ENCODE measurements at places on chromosomes 11 and 22.

GRCh38 chr11:27116684-27117083 is 76.1 kb downstream of the BBOX1 start:
- DNase-seq = no peak

DNA sequence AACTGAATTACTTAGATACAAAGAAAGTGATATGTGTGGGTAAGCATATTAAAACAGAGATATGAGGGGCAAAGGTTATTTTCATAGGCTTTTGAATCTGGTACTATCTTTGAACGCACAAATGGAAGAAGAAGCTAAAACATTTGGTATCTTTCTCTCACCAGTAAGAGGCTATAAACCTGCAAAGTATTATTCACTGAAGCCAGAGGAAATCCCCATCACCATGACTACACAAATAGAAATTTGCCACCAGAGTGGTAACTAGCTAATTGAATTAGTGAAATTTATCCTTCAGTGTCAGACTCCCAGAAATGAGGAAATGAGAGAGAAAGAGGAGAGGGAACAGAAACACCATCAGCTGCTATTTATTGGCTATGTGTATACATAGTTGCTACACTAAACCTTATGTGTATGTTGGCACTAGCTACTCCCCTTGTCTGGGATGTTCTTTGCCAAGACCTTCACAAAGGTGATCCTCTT is 503.4 kb downstream of the DLG2 start:
- no peak for DNase-seq

- DNase-seq = no peak
Measured at GRCh38 chr11:75627906-75628668, 40.8 kb downstream of the MAP6 start.

DNA sequence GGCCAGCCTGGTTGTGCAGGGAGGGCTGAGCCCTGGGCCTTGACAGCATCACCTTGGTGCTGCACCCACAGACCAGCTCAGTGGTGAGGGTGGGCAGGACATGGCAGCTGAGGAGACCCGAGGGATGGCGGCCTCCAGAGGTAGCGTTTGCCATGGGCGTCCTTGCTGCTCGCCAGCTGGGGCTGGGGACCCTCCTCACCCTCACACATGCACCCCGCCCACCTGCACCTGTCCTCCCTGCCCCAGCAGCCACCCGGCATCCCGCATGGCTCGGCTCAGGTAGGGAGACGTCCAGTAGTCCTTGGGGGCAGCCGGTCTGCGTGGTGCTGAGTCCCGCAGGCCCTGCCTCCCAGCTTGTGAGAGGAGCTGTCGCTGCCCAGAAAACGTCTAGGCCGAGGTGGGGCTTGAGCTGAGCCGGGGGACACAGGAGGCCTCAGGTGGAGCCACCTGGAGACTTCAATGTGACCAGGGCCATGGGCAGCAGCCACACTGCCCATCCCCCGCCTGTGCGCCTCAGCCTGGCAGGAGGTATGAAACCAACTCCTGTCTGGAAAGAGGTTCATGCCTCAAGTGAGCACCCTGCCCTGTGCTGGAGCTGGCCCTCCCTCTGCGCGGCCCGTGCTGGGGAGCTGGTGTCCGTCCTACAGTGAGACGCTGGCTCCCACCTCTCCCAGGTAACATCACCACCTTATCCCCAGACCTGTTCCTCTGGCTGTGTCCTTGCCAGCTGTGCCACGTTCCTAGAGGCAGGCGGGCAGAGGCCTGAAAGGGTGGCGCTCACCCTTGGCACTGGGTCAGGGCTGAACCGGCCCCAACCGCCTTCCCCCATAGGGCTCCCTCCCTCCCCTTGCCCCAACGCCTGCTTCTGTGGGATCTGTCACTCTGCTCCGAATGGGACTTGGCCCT is 3.3 kb upstream of the TRABD start:
- no peak for DNase-seq

DNA sequence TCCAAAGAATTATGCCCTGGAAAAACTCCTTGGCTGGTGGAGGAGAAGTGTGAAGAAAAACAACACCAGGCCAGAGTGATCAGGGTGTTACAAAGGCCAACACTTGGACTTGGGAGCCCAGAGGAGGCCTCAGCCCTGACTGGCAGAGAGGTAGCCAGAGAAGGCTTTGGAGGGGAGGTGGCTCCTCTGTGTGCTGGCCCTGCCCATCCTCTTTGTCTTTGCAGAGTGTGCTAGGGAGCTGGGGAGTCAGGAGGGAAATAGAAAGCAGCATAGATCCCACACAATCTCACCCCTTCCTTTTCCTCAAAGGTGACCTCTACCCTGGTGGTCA is 12.0 kb upstream of the P2RY6 start:
- no peak for DNase-seq

DNA sequence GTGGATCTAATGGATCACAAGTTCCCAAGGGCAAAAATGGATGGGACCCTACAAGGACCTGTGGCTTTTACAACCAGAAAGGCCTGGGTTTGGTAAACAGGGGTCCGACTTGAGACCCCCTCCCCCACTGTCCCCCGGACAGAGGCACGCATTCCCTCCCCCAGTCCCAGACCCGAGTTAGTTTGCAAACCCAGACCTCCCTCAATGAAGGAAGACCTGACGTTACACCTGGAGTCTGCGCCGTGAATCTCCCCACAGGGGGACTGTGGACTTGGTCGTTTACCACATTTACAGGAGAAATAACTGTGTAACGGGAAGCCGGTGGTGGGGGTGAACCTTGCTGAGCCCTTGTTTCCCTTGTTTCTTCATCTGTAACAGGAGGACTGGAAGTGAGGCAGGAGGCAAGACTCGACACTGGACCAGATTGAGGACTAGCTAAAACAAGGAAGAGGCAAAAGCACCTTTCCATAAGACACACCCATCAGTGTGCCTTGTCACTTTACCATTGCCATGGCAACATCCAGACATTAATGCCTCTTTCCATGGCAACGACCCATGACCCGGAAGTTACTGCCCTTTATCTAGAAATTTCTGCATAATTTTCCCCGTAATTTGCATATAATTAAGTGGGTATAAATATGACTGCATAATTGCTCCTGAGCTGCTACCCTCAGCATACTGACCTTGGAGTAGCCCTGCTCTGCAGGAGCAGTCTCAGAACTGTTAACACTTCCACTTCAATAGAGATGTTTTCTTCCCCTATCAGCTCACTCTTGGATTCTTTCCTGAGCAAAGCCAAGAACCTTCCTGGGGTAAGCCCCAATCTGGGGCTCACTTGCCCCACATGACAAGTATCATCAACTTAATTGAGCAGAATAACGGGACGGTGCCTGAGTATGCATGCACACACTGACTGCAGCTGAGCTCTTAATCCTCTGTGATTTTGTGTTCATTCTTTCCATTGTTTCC is 25.4 kb downstream of the PDGFB start:
- DNase-seq = peak; percentile 27

- DNase-seq = no peak
Measured at GRCh38 chr11:61361237-61361740, 393 bp downstream of the CYB561A3 start.

DNA sequence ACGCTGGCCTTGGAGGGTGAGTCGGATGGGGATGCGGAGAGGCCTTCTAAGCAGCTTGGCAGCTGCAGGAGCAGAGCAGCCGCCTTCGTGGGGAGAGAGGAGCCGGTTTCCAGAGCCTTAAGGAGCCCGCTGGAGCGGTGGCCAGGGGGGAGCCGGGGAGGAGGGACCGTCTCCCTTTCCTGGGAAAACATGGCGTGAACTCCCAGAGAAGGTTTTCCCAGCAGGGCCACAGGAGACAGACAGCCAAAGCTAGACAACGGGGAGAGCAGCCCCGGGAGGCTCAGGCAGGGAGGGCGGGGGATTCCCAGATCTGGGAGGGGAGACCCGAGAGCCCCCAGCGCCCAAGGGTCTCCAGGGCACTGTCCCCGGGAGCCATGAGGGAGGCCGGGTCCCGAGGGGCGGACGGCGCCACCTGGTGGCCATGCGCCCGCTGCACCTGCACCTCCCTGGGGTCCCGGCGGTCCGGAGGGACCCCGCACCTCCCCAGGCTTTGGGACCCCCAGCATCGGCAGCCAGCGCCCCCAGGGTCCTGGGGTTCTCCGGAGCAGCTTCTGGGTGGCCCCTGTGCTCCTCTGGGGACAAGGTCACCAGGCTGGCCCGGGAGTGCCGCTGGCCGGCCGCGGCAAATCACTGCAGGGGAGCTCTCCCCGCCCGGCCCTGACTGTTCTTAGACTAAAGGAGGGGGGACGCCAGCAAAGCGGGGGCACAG is 2.4 kb upstream of the SYT8 start:
- no peak for DNase-seq

DNA sequence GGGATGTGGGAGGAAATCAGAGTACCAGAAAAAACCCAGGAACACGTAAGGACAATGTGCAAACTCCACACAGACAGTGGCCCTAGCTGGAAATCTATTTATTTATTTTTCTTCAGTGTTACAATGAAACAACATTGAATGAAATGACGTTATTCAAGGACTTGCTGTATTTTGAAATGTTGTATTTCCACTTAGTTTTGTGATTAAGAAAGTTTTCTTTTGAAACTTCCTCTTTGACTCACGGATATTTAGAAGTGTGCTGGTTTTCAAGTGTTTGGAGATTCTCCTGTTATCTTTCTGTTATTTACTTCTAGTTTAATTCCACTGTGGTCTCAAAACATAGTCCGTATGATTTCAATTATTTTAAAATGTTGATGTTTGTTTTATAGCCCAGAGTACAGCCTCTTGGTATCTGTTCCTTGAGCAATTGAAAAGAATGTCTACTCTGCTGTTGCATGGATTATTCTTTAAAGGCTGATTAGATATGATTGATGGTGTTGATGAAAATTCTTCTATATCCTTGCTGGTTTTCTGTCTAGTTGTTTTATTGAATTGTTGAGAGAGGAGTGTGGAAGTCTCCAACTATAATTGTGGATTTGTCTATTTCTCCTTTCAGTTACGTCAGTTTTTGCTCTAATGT is 141.0 kb downstream of the ARHGAP20 start:
- DNase-seq = no peak

GRCh38 chr11:8190431-8190830 is 21.6 kb upstream of the RIC3 start:
- no peak for DNase-seq

DNA sequence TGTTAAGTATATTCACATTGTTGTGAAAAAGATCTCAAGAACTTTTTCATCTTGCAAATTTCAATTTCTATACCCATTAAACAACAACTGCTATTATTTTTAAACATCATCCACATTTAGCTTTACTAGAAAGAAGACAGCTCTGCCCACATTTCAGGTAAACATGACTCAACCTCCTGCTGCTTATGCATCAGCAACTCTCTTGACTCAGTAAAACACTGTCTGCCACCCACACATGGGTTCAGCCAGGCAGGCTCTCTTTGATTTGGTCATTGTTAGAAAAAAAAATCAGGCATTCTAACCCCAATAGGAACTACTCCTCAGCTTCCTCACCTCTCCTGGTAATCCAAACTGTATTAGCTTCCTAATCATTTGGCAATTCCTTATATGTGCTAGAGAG is 5.1 kb upstream of the ENDOD1 start:
- no peak for DNase-seq

- DNase-seq = no peak
Measured at GRCh38 chr11:27757953-27758352, 57.7 kb upstream of the BDNF start.

GRCh38 chr11:11587122-11587521 is 34.7 kb downstream of the GALNT18 start:
- DNase-seq = no peak

DNA sequence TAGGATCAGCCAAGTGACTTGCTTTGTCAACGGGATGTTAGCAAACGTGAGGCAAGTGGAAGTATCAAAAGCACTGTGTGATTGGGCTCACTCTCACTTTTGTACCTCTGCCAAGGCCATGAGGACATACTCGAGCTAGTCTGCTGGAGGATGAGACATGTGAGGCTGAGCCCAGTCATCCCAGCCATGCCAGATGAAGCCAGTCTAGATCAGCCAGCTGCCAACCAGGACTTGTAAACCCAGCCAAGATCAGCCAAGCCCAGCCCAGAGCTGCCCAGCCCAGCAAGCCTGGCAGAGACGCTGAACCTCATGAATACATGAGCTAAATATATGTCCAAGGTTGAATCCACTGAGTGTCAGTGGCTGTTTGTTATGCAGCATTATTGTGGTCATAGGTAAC is 369.7 kb downstream of the MN1 start:
- DNase-seq = no peak

GRCh38 chr11:103988595-103988969 is 47.9 kb upstream of the DDI1 start:
- DNase-seq = no peak

- DNase-seq = no peak
Measured at GRCh38 chr11:75356613-75357012, 5.2 kb upstream of the ARRB1 start.

Data from NCI-H526 (cell line).